Fibroblast of skin of right quadriceps (primary cell): ENCODE measurements at places on chromosomes 5 and 9.

DNA sequence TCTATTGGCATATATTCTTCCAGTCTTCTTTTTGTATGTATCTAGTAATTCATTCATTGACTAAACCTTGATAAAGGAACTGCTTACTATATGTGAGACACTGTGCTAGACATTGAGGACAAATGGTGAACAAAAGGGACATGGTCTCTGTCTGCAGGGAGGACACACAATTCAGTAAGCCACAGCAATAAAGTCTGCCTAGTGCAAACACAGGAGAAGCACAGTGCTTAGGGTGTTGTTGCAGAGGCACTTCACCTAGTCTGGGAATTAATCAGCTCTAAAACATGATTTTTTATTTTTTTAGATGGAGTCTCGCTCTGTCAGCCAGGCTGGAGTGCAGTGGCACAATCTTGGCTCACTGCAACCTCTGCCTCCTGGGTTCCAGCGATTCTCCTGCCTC, 6.4 kb upstream of the CCL28 start:
- no peak for DNase-seq

DNA sequence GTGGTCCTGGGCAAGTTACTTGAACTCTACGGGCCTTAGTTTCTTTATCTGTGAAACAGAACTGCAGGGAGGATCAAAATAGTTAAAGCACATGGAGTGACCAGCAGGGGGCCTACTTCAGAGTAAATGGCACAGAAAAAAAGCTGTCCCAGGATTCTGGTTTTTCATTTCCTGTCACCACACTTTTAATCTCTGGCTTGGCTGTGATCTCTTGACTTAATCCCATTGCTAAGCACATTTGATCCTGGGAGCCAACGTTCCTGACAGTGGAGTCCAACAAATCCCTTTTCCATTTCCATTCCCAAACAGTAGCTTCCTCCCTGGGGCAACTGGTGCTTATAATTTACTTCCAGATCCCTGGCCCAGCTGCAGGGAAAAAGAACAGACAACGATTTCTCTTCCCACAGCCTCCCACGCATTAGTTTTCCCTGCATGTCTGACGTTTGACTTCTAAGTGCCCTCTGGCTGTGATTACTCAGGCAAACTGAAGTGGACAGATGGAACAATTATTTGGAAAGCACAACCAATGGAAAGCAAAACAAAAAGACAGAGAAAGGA, 136.5 kb upstream of the STK32A start:
- peak; percentile 17 for DNase-seq

DNA sequence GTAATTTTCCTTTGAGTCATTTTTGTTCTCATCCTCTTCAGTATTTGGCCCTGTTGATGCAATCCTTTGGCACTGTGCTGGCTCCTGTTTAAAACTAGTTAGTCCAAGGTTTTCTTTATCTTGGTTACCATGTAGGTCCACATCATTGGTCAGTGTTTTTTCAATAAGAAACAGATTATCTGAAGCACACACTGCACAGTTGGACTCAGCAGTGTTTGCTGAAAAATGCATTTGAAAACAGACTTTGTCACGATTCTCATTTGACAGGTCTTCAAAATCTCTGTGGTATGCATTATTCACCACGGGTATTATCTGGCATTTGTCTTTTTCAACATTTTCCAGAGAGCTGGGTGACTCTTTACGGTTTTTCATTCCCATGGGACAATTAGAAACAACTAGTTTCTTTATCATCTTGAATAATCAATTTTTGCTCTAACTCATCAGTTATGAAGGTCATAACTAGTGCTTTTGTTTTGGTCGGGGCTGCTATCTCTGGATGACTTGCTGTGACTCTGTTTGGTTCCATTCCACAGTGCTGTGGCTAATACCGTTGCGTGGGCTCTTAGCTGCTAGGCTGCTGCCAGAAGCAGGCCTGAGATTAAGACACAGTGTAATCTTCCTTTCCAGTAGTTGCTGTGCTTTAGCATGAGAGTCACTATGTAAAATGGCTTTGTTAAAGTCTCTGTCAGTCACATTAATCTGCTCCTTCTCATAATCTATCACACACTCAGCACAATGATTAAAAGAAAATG, 36.2 kb downstream of the NUDT12 start:
- peak; percentile 19 for DNase-seq

GRCh38 chr9:103702572-103702971, 391.5 kb upstream of the SMC2 start:
- no peak for DNase-seq

GRCh38 chr5:170110403-170111087, 4.8 kb downstream of the FOXI1 start:
- no peak for DNase-seq

GRCh38 chr9:132201780-132202703, 40.2 kb downstream of the NTNG2 start:
- DNase-seq: no peak

GRCh38 chr9:88949425-88949824, 41.8 kb upstream of the S1PR3 start:
- DNase-seq: peak; percentile 83

DNA sequence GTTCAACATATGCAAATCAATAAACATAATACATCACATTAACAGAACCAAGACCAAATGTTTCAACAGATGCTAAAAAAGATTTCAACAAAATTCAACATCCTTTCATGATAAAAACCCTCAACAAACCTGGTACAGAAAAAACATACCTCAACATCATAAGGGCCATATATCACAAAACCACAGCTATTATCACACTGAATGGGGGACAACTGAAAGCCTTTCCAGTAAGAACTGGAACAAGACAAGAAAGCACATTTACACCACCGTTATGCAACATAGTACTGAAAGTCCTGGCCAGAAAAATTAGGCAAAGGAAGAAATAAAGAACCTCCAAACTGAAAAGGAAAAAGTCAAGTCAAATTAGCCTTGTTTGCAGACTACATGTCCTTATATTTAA, 93.6 kb downstream of the DTWD2 start:
- peak; percentile 14 for DNase-seq

- no peak for DNase-seq
Measured at GRCh38 chr5:111447822-111448221, 64.5 kb downstream of the STARD4 start.
